Temporal lobe (tissue), 4 donors: ENCODE measurements at places on chromosomes 11 and 22. TPM values are rescaled to one million over a fixed set of nuclear protein-coding genes. Genes with fewer than 3 reads are reported as not detected.

GATD1 gene
- 24.8 TPM for total RNA-seq

CRYBB2 gene
- total RNA-seq: 0.25 TPM

DBX1 gene
- total RNA-seq: not detected

LGR4 gene
- total RNA-seq: 17.5 TPM

PANX2 gene
- 3.2 TPM for total RNA-seq

TSPAN32 gene
- total RNA-seq: 0.25 TPM

OR52E8 gene
- not detected for total RNA-seq

EWSR1 gene
- 122 TPM for total RNA-seq

TIGD3 gene
- 3.0 TPM for total RNA-seq

RIMBP3B gene
- total RNA-seq: 0.98 TPM

KRTAP5-9 gene
- total RNA-seq: not detected
